Left cardiac atrium (tissue), 4 donors: ENCODE measurements at places on chromosomes 2 and 18. TPM values are rescaled to one million over a fixed set of nuclear protein-coding genes. Genes with fewer than 3 reads are reported as not detected.

- no peak for DNase-seq
Observed at GRCh38 chr18:23864624-23865023, 149.9 kb upstream of the TTC39C start.

DNA sequence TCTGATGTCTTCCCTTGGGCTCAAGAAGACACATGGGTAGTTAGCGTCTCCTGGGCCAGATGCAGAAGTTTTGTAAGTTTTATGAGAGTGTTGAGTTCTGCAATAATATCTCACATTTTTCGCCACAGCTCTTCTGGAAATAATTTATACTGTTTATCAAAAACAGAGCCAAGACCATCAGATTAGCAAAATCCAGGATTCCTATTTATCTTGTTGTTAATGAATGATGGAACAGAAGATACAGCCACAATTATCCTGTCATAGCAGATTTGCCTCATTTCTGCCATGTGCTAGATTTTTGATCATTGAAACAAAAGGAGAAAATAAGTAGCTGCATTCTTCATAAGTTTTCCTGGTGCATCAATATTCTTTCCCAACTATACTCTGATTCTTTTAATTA is 1048.6 kb upstream of the KLHL29 start:
- no peak for DNase-seq

GRCh38 chr18:44799907-44800421 is 119.3 kb downstream of the SETBP1 start:
- DNase-seq = no peak

DNA sequence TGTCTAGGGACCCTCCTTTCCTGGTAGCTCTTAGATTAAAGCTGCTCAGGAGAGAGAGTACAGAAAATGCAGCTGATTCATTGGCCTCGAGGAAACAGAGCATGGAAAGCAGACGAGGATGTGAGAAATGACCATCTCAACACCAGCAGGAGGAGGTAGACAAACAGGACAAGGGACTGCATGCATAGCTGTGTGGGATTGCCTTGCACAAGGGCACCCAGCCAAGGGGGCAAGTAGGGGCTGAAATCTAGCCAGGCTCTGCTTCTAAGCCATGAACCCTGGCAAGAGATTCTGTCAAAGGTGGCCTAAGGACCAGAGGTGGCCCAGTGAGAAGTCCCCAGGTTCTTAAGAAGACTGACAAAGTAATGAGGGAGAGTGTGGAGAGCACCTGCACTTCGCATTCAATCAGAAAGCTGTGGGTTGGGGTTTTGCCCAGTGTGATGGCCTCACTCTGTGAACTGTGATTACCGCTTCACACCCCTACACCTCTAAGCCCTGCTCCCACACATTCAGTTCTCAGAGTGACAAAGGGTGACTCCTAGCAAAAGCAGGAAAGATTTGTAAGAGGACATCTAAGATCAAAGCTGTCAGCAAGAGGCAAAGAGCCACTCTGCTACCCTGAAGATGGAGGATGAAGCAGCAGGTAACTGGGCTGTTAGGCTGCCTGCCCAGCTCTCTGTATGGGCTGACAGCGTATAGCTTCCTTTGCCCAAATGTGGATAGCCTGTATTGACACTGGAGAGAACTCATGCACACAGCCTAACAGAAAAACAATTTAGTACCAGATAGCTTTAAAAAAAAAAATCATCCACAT is 151.3 kb upstream of the PELI1 start:
- DNase-seq = no peak

GRCh38 chr2:36190097-36190496 is 165.5 kb upstream of the CRIM1 start:
- no peak for DNase-seq

- DNase-seq = no peak
Observed at GRCh38 chr2:17422061-17422460, 96.2 kb downstream of the RAD51AP2 start.

- peak; percentile 16 for DNase-seq
Observed at GRCh38 chr2:240463866-240464481, 28.5 kb downstream of the GPC1 start.

DNA sequence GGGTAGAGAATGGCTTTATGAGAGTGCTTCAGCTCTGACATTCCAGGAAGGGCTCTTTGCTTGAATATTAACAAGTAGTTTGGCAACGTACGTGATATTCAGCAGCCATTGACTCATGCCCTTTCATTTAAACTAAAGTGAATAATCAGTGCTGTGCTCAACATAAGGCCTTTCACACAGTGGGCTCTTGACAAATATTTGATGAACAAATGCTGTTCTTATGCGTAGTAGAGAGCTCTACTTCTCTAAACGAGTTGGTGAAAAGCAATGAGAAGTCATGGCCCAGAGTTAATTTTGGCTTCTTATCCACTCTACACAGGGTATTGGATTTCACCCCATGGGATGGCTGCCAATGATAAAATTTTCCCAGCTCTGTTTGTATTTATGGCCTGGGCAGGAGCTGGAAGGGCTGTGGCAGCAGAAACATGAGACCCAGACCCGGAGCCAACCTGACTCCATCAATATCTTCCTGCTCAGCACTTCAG is 338.9 kb downstream of the CCDC85A start:
- DNase-seq = peak; percentile 24

DNA sequence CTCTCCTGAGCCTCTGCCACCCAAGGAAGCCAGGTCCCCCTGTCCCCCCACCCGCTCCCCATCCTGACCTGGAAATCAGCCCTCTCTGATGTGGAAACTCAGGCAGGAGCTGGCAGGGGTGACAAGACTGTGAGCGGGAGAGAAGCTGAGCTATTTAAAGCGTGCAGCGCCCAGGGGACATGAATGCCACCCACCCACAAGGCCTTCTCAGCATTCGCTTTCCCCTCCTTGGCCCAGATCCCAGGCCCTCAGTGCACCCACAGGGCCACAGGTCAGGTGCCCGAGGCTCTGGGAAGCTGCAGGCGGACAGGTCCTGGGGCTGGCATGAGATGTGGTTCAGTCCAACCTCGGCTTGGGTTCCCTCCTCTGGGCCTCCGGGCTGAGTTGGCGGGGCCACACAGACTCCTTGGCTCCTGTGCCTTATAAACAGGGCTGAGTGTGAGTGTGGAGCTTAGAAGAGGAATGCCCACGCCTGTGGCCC is 168.3 kb downstream of the SMAD7 start:
- peak; percentile 73 for DNase-seq

DNA sequence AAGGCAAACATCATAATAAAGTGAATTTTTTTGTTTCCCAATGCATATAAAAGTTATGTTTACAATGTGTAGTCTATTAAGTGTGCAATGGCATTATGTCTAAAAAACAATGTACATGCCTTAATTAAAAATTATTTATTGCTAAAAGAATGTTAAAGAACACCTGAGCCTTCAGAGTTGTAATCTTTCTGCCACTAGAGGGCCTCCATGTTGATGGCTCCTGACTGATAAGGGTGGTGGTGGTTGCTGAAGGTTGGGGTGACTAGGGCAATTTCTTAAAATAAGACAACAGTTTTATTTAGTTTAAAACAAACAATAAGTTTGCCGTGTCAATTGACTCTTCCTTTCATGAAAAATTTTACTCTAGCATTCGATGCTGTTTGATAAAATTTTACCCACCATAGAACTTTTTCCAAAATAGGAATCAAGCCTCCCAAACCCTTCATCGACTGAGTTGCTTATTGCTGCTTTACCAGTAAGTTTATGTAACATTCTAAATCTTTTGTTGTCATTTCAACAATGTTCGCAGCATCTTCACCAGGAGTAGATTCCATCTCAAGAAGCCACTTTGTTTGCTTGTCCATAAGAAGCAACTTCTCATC is 32.3 kb downstream of the MAP3K2 start:
- DNase-seq = no peak

DNA sequence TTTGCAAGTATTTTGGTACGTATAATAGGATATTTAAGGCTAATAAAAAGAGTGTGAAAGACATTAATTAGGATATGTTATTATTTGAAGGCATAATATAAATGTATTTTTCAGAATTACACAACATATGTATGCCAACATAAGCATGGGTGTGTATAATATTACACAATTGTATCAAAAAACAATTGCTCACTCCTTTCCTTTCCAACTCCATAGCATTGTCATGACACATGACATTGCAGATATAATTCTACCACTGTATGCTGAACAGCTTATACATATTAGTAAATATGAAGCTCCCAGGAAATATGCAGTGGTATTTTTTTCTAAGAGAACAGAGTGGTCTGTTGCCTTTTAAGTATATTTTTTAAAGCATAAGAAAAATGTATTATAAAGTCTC is 593.1 kb downstream of the TMX3 start:
- no peak for DNase-seq

- DNase-seq = no peak
Observed at GRCh38 chr2:119231975-119232665, 8.5 kb downstream of the STEAP3 start.

- DNase-seq = no peak
Observed at GRCh38 chr18:50986360-50987087, 18.7 kb downstream of the ELAC1 start.

GRCh38 chr2:183059561-183059960 is 19.0 kb upstream of the DUSP19 start:
- no peak for DNase-seq

DNA sequence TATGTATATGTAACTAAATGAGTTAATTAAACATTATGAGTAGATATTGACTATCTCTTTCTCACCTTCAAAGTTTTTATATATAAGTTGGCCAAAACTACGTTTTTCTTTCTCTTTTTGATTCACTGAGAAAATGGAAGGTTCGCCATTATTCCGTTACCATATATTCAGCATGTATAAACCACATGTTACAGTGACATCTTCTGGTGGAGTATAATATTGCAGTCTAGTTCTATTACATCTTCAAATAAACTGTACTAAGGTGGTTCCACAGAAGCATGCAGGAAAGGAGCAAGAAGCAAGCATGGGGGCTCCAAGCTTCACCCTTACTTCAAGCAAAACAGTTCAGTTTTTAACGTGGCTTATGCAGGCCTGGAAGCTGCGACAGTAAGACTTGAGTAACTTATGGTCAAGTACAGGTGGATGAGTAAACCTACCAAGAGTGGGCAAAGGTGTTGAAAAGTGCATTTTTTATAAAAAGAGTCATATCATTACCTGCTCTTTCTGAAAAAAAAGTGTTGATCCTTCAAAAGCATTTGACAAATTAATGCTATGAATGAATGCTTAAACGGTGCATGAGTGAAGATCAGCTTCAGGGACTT is 129.8 kb upstream of the RAB6C start:
- DNase-seq = no peak

DNA sequence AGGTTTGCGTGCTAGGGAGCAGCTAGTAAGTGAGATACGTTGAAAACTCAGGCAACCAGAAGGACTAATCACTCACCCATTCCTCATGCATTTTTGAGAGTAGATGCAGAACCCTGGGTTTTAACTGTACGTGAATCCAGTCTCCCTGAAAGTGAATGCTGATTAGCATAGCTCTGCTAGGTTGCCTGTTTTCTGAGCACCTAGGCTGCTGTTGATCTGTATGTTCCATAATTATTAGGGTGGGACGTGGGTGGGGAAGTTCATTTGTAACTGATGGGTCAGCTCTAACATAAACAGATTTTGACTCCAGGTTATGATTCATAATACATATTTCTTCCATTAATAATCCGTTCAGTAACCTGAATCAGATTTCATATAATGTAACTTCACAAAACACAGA is 379.0 kb upstream of the FANCL start:
- no peak for DNase-seq

DNA sequence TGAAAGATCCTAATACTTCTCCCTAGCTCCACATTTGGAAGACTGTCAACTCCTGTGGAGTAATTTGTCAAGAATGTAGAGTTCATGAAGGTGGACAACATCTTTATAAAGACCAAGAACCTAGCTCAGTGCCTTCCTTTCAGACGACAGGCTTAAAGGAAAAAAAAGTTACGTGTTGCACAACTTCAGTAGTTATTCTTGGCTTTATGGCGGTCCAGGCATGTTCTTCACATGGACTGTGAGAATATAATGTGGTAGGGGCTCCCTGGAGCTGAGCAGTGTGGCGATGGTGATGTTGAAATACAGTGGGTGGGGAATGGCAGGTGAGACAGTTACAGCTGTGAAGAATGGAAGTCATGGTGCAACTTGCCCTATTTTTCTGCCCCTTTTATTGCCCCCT is 3.9 kb downstream of the TAF1B start:
- DNase-seq = no peak

DNA sequence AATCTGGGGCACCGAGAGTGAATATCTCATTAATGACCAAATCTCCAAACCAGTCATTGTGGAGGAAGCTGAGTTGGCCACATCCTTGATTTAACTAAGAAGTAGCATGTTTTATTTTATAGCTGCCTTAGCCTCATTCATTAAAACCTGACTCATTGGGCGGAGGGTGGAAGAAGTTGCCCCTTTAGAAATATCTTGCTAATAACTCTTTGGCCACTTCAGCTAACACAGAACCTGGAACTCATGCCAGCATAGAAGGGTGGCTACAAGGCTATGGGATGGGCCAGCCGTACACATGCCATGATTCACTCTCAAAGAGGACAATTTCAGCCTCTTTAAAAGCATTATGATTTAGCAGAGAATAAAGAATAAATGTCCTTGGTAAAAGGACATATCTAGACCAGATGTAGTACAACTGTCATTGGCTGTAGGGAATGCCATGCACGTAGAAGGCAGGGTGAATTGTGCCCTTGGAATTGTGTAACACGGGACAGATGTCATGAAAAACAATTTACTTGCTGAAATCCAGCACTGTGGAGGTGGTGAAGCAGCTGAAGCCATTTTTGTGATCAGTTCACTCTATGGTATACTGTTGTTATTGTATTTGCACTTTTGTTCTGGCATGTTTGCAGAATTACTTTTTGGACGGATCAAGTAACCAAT is 330.0 kb downstream of the PLCL1 start:
- DNase-seq = no peak

DNA sequence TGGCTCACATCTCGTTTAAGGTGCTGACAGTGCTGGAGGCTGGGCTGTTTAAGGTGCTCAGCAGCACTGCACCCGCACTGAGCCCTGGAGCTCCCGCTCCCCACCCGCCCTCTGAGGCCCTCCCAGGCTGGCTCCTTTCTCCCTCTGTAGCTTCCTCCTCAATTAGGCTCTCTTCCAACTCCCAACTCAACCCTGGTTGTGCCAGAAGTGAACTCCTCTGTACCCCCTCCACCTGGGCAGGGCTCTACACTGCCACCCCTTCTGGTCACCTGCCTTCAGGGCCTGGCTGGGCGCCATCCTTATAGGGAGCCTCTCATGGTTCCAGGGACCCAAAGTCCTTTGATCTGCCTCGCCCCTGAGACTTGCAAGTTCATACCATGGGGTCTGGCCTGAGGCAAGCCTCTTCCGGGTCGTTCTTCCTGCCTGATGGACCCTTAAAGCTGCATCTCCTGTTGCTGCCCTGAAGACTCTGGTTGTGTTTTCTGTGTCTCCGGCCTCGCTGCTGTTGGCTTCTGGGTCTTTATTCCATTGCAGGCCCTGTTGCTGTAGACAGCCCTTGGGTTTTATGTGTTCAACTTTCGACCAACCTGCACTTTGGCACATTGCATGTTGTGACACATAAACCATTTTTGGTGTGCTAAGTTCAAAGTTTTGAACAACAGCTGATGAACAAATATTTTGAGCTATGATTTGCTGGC is 199.6 kb downstream of the LDLRAD4 start:
- no peak for DNase-seq

Gene UGT1A10
- total RNA-seq = not detected

Gene CD8A
- total RNA-seq = 4.4 TPM

Gene GTF2A1L
- total RNA-seq = not detected

Gene MAL
- total RNA-seq = 5.8 TPM

Gene VWA3B
- total RNA-seq = not detected

Gene SERPINB2
- total RNA-seq = 0.37 TPM

Gene VWC2L
- not detected for total RNA-seq

Gene FSIP2
- total RNA-seq = 0.47 TPM

Gene CLHC1
- 8.1 TPM for total RNA-seq

Gene NMS
- total RNA-seq = not detected

Gene IL36G
- total RNA-seq = not detected

Gene PLGLB2
- not detected for total RNA-seq
